ENCODE measurements at places on chromosomes 12 and 14.
A peak's percentile ranks its signal among the peaks of the same experiment; 100 is the strongest.

DNA sequence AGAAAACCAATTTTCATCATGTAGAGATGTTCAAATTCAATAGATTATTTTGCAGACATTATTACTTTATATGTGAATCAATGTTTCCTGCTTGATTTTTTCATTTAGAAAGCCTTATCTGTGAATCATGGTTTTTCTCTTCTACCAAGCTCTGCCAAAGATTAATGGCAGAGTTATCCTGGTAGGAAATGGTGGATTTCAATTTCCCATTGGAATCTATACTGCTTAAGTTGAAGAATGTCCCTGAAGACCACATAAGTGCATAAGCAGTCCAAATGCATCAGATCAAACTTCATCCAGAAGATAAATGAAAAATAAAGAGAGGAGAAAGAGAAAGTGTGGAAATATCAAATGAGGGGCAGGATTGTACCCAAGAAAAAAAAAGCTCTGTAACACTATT, 5.0 kb downstream of the LUM start:
- DNase-seq, result no peak

- DNase-seq, result no peak
These were observed 173.4 kb upstream of the BMP4 start for GRCh38 chr14:54129850-54130640.

GRCh38 chr14:66231820-66232219, 254.4 kb upstream of the CCDC196 start:
- DNase-seq, result no peak

- DNase-seq, result no peak
These were observed 58.8 kb upstream of the LTA4H start for GRCh38 chr12:96094201-96094600.

- DNase-seq, result peak; percentile 69
These were observed 1.1 kb downstream of the KMT2D start for GRCh38 chr12:49059299-49060171.

- no peak for DNase-seq
These were observed 31.3 kb downstream of the CYP46A1 start for GRCh38 chr14:99715266-99716000.

DNA sequence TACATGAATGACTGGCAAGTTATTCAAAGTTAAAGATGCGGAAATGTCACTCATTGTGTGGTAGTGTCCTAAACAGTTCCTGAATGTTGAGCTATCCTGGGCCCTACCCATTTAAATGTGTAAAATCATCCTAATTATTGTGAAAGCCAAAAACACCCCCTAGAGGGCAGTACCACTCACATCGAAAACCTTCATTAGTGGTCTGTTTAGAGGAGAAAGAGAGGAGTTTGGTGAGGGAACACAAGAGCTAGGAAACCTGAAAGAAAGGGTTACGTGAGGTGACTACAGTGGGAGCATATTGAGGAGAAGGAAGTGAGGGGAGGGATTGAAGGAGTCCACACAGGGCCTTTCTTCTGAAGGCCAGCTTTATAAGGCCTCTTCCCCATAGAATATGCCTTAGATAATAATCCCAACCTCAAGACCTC, 2.5 kb upstream of the TEP1 start:
- DNase-seq, result no peak

DNA sequence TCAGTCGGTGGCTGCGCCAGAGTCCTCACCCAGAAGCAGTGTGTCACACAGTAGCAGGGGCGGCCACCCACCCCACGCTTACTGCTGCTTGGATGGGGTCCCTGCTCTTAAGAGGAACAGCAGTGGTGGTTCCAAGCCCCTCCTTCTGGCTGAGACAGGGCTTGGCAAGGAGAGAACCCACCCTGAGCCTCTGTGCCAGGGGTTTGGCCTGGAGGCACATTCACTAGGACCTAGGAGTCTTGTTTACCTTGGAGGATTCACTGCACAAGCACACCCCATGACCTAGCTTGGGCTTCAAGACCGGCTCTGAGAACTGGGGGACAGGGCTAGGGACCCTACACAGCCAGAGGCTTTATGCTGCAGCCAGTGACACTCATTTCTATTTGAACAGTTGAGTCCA, 78.6 kb downstream of the NT5DC3 start:
- DNase-seq, result no peak

DNA sequence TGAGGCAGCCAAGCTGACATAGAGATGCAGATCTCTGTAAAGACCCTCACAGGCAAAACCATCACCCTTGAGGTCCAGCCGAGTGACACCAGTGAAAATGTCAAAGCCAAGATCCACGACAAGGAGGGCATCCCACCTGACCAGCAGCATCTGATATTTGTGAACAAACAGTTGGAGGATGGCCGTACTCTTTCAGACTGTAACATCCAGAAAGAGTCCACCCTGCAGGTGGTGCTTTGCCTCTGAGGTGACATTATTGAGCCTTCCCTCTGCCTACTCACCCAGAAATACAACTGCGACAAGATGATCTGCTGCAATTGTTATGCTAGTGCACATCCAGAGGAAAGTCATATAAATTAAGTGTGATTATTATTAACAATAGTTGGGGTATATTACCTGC, 15.1 kb upstream of the SUPT16H start:
- DNase-seq, result no peak

DNA sequence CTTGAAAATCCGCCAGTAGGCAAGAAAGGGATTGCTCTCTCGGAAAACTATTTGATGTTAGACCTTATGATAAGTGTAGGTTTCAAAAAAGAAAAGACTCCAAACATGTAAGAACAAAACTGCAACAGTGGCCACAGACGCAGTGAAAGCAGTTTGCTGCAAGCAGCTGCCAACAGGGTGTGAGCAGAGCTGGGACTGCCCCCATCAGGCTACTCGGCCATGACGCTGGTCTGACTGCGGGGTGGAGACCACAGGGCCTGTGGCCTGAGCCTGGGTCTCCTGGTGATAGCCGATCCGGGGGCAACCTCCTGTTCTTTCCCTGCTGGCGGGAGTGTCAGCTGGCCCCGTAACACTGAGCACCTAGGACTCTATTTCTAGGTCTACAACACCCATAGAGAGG, 63.2 kb downstream of the AMN start:
- DNase-seq, result no peak

GRCh38 chr14:53603994-53604393, 352.6 kb downstream of the BMP4 start:
- DNase-seq, result no peak

- no peak for DNase-seq
These were observed 13.5 kb upstream of the TNFAIP2 start for GRCh38 chr14:103109535-103110441.

DNA sequence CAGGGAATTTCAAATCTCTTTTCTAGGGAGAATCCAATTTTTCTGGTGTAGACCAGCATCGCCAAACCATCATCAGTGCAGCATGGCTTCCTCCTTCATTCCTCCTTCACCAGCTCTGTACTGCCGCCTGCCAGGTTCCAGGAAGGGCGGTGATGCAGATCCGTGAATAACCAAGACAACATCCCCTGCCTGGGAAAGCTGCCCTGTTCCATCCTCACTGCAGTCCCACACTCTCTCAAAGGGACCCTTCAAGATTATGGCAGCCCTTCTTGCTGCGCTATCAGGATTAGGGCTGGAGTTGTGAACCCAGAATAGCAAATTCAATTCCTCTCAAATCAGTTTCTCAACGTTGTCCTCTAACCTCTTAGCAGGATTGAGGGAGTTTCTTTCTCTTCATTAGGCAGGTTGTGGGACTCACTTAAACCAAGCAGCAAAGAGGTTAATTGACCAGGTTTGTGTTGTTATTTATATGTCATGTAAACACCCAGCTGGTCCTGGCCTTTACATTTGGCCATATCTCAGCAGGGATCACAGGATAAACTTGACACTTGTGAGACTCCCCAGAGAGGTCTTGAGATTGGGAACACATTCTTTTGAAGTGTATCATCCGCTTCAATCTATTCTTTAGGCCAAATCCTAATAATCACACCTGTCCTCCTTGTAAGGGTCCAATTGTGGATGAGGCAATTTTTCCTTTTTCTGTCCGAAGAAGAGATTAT, 26.2 kb downstream of the TMEM30B start:
- DNase-seq, result no peak

GRCh38 chr12:124240493-124240892, 54.4 kb upstream of the RFLNA start:
- no peak for DNase-seq

- no peak for DNase-seq
These were observed 117.5 kb downstream of the PIWIL1 start for GRCh38 chr12:130455161-130455560.

DNA sequence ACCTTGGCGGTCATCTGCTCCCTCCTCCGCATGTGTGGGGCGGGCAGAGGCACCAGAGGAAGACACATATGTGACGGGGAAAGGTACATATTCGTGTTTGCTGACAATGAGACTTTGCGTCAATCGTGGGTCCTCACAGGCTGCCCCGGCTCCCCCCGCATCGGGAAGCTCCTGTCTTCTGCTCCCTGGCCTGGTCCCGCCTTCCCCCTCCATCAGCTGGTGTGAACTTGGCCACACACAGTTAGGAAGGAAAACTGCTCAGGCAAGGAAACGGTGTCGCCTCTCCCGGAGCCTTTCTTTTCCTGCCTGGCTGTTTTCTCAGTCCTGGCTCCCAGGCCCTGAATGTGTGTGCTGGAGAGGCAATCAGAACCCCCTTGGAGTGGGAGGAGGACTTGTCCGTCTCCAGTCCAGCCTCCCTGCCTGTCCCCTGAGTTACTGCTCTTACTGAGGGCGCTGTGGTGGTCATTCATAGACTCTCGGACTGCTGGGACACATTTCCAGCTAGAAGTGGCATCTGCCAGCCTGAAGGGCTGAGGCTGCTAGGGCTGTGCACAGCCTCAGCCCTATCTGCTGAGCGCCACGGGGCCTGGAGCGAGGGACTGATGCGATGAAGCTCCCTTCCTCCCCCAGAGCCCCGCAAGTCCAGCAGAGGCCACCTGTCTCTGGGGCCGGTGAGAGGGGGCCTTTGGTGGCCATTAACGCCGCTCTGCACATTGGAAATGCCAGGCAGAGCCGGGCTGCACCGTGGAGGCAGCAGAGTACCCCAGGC, 44.2 kb upstream of the TSPAN9 start:
- DNase-seq, result no peak

DNA sequence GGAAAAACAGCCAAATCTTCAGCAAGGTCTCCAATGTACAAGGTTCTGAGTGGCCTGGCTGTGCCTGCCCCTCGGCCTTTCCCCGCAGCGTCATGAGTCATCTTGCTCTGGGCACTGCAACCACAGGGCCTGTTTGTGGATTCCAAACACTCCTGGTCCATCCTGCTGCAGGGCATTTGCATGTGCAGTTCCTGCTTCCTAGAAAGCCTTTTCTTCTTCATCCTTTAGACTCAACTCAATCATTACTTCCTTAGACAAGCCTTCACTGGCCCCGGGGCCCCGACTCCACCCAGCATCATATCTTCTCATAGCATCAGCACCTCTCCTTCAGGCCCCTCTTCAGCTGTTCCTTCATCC, 101.8 kb upstream of the EGLN3 start:
- no peak for DNase-seq

- no peak for DNase-seq
These were observed 29.4 kb downstream of the BAZ2A start for GRCh38 chr12:56600753-56601152.

DNA sequence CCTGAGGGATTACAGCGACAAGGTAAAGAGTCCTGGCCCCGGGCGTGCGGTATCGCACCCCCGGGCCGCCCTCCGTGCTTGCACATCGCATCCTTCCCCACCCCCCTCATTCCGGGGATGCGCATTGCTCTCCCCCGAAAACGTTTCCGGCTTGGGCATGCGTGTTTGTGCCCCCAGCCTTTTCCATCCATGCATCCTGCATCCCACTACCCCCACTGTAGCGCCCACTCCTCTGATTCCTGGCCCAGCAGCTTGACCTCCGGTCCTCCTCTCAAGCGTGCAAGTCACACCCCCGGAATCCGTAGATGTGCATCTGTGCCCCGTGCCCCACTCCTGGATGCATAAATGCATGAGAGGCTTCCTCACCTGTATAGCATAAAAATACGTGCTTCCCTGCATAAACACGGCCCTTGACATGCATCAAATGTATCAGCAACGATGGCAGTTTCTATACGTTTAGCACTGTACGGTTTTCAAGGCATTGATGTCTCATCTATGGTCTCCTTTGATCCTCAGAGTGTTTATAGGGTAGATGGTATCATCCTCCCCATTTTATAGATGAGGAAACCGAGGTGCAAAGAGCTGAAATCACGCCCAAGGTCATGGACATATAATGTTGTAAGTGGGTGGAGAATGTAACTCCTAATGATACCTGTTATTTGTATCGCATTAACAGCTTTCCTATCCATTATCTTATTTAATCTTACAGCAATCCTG, 484 bp downstream of the RIC8B start:
- DNase-seq, result no peak

GRCh38 chr12:58596381-58596780, 323.9 kb downstream of the LRIG3 start:
- no peak for DNase-seq

- no peak for DNase-seq
These were observed 9.1 kb downstream of the KIF26A start for GRCh38 chr14:104147346-104148125.

DNA sequence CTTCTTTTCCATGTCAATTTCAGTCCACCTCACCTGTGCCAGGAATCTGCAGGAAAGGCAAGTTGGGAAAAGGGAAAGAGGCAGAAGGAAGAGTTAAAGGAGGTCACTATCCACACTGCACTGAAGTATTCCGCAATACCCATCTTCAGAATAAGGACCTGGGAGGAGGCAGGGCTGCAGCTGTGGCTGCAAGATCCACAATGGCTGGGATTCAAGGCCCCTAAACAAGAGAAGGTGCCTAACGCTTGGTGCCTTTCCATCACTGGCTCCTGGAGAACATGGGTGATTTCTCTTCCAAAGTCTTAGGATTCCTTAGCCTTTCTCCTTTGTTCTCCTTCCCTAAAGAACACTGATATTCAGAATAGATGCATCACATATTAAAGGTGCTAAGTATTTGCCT, 204.0 kb downstream of the GRIN2B start:
- DNase-seq, result no peak

GRCh38 chr12:31737763-31738162, 8.9 kb upstream of the AMN1 start:
- DNase-seq, result no peak

- no peak for DNase-seq
These were observed 46.9 kb downstream of the PAWR start for GRCh38 chr12:79643821-79644220.

- DNase-seq, result peak; percentile 28
These were observed 382.3 kb downstream of the ALG10 start for GRCh38 chr12:34404377-34405285.

DNA sequence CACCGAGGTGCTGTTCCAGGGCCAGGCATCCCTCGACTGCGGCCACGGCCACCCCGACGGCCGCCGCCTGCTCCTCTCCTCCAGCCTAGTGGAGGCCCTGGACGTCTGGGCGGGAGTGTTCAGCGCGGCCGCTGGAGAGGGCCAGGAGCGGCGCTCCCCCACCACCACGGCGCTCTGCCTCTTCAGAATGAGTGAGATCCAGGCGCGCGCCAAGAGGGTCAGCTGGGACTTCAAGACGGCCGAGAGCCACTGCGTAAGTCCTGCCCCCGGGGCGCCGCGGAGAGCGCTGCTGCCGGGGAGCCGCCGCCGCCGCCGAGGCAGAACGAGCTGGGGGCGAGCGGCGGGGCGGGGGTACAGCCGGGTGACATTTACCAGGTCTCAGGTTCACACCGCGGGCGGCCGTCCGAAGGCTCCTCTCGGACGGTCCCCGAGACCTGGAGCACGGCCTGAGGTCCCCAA, 1.4 kb downstream of the PLXNC1 start:
- peak; percentile 84 for DNase-seq
